ENCODE measurements at places on chromosomes 1 and 21. TPM values are rescaled to one million over a fixed set of nuclear protein-coding genes. Genes with fewer than 3 reads are reported as not detected.

Gene RCSD1
- total RNA-seq: 0.08 TPM

Gene CTSS
- total RNA-seq: 16.6 TPM

Gene GNG4
- 15.4 TPM for total RNA-seq

Gene DHDDS
- total RNA-seq: 22.1 TPM

Gene UFC1
- total RNA-seq: 93.5 TPM

Gene ST6GALNAC3
- 0.68 TPM for total RNA-seq

Gene CFAP107
- not detected for total RNA-seq
